Renal pelvis (tissue), 12 donors: ENCODE measurements at places on chromosomes 13 and 19.

- DNase-seq = no peak
Measured at GRCh38 chr19:42121656-42122069, 10.6 kb downstream of the POU2F2 start.

DNA sequence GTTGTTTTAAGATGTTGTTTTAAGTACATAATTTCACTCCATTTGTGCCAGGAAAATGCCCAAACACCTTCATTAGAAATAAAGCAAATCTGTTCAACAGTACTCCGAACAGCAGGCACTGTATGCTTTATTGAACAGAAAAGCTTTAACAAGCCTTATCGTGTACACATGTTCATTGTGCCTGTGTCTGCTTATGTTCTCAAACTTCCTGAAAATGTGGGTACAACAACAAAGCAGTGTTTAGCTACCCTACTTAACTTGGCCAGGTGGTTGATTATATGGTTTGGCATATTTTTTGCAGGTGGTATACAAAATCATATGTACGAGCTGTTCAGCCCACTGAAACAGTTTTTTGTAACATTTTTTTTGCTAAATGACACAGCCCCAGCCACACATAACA, 718.0 kb downstream of the DACH1 start:
- DNase-seq = no peak

GRCh38 chr19:41172297-41173164, 20.5 kb upstream of the CYP2S1 start:
- no peak for DNase-seq

- no peak for DNase-seq
Measured at GRCh38 chr13:32414580-32414979, 13.3 kb downstream of the N4BP2L1 start.

GRCh38 chr19:6516659-6517291, 14.1 kb upstream of the TNFSF9 start:
- DNase-seq = peak; percentile 86

DNA sequence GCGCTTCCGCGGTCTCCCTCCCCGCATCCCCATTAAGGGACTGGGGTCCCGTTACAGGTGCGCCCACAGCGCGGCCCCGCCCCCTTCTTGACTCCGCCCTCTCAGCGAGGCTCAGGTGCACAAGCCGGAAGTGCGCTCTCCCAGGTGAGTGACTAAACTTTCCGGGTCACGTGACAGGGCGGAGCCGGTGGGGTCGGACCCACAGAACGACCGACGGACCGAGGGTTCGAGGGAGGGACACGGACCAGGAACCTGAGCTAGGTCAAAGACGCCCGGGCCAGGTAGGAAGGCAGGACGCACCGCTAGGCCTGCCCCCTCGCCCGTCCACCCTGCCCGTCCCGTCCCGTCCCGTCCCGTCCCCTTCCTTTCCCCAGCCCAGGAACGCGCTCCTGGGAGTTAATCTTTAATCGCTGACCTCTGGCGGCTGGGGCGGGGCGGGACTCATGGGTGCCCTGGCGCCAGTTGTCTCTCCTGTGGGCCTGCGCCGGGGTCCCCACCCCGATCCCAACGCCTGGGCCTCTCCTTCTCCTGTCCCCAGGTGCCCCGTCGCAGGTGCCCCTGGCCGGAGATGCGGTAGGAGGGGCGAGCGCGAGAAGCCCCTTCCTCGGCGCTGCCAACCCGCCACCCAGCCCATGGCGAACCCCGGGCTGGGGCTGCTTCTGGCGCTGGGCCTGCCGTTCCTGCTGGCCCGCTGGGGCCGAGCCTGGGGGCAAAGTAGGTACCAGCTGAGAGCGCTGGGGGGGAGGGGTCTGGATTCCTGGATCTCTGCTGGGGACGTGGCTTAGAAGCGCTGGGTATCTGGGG, at the start of gene CRB3:
Gene CRB3 (plus strand): TSS at position 202 of the 804 bp plus-strand sequence. CDS start 431 bp downstream, at position 633.
- peak; percentile 75 for DNase-seq

- no peak for DNase-seq
Measured at GRCh38 chr19:50042363-50043024, 16.7 kb downstream of the ZNF473 start.

DNA sequence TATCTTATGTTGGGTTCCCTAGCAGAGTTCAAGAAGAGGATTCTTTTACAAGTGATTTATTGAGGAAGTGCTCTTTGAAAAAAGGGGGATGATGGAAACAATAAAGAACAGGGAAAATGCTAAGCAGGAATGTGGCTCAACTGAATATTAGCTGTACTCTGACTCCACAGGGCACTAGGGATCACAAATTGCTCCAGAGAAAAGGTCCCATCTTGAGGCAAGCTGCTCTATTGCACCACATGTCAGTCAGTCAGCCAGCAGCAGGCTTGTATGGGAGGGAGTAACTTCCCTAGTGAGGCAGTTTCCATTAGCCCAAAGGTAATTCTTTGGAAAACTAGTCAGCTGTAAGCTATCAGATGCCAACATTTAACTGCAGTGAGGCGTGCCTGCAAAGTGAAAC, 73.3 kb upstream of the FNDC3A start:
- DNase-seq = no peak

GRCh38 chr13:46389457-46390451, 2.7 kb upstream of the RUBCNL start:
- no peak for DNase-seq

DNA sequence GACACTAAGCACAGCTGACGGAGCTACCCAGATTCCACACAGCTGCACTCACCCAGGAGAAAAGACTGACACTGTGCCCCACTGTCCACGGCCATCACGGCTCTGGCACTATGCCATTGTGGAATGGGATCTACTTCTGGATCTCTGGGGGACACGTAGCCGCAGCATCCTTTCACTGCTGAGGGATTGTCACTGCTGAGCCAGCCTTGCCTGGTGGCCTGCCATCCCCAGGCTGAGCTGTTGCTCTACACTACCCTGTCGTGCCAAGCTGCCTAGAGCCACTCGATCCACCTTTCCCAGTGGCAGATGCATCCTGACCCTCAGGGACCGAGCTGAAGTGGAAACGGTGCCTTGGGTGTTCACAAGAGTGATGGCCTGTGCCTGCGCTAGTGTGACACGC, 5.0 kb upstream of the LILRB5 start:
- no peak for DNase-seq

DNA sequence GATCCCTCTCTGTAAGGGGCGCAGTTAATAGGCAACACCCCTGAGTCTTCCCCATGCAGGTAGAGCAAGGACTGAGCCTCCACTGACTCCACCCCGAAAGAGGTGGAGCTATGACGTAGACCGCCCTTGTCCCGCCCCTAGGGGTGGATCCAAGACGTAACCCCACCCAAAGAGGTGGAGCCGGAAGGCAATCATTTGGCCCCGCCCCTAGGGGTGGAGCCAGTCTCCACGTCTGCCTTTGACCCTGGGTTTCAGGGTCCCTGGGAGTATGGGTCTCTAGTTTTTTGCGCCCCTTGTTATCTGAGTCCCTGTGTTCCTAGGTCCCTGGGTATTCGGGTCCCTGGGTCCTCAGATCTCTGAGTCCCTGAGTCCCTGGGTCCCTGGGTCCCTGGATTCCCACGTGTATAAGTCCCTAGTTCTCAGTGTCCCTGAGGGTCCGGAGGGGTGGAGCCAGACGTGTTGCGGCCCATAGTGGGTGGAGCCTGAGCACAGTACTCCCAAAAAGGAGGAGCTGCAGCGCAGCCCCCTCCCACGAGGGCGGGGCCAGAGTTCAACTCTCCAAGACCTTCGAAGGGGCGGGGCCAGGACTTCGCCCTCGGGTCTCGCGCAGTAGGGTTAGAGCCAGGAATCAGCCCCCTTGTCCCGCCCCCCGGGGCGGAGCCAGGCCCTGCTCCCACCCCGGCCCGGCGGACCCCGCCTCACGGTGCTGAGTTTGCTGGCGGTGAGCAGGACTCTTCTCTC, 5.3 kb downstream of the DENND1C start:
- DNase-seq = peak; percentile 83

GRCh38 chr19:19417628-19418245, 12.3 kb downstream of the GATAD2A start:
- no peak for DNase-seq

GRCh38 chr19:41699231-41699967, 9.0 kb upstream of the CEACAM5 start:
- DNase-seq = no peak

- DNase-seq = no peak
Measured at GRCh38 chr19:31118287-31118955, 230.8 kb downstream of the TSHZ3 start.

GRCh38 chr13:112959206-112959605, 9.8 kb upstream of the MCF2L start:
- DNase-seq = no peak

- DNase-seq = no peak
Measured at GRCh38 chr13:30681843-30682242, 53.5 kb upstream of the ALOX5AP start.

GRCh38 chr13:78370231-78370630, 233.1 kb downstream of the POU4F1 start:
- DNase-seq = no peak

GRCh38 chr13:97021241-97021640, 27.0 kb upstream of the OXGR1 start:
- no peak for DNase-seq

DNA sequence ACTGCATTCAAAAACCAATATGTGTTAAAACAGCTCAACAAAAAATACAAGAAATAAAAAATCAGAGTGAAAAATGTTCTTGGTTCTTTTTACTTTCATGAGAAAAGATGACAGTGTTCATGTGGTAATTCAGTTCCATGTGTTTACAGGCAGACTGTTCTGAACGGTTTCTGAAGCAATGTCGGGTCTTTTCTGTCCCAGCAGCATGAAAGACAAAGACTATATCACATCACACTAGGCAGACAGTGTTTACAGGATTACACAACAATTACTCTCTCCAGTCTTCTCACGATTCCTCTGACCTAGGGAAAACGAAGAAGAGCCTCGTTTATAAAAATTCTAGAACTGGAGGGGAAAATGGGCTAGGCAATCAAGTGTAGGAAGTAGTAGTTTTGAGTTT, 83.4 kb downstream of the UBL3 start:
- no peak for DNase-seq

GRCh38 chr13:86446311-86446710, 647.1 kb upstream of the SLITRK6 start:
- DNase-seq = no peak

DNA sequence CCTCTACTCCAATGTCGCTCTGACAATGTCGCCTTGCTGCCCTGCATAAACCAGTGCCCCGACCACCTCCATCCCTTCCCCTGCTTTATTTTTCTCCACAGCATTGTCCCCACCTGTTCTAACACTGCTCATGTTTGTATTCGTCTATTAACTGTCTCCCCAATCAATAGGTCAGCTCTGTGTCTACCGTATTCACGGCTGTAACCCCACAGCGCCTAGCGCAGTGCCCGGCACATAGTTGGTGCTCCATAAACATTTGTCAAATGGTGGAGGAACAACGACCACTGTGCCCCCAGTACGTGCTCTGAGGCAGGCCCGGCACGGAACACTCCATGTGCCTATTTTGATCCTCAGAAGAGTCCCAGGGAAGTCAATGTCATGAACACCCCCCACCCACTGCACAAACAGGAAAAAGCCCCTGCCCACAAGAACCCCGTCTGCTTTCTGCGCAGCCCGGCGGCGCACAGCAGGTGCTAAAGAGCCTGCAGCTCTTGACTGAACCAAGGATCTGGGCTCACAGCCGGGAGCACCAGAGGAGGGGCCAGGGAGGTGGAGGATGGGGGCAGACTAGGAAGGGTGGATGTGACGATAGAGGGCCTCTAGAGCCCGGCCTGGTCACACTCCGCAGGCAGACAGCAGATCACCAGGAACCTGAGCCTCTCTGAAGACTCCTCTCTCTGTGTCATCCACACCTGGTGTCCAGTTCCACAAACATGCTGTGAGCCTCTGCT, 1.8 kb upstream of the CEACAM16 start:
- no peak for DNase-seq

DNA sequence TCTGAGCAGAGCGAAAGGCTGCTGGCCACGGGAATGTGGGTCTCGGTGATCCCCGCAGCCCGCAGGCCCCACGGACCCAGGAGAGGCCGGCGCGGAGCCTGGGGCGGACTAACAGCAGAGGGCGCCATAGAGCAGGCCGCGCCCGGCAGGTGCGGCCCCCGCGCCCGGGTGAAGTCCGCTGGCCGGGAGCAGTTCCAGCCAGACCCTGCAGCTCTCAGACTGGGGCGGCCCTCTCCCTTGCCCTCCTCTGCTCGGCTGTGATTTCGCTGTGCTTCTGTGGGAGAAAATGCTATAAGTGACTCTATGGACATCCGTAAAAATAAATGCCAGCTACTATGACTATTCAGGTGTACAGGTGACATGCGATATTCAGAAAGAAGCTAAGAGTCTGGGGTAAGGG, 37.7 kb downstream of the GSX1 start:
- peak; percentile 35 for DNase-seq

GRCh38 chr19:51338563-51339312, 3.2 kb downstream of the VSIG10L start:
- DNase-seq = peak; percentile 80

DNA sequence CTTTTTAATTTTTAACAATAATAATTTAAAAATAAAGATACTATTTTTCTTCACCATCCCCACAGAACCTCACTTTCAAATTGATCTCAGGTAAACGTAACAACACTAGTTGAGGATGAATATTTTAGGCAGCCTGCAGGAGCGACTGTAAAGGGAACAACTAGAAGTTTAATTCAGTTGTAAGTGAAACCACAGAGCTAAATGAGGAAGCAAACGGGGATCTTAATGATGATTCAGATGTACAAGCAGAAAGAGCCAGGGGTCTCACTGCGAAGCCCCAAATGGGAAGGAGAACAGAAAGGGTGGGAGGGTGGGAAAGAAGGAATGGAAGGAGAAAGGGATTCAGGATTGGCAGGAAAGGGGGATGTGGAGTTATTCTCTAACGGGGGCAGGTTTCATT, 54.6 kb upstream of the RAP2A start:
- no peak for DNase-seq

DNA sequence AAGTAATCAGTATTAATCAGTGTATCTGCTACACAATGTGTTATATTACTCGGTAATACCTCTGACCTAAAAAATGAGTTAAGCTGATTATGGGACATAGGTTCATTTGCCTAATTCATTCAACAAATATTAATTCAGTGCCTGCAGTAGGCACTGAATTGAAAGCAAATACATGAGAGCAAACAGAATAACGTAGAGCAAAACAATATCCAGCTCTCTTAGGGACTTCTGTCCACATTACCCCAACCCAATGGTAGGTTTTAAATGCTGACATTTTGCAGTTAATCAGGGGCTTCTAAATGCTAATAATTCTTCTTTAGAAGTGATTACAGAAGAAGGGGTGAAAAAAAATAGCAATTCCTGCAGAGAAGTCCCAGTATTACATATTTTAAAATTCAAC, 4.9 kb downstream of the RCBTB2 start:
- no peak for DNase-seq

GRCh38 chr19:4431808-4432674, 25.6 kb downstream of the UBXN6 start:
- DNase-seq = no peak

- DNase-seq = no peak
Measured at GRCh38 chr13:21077788-21078353, 16.5 kb upstream of the LATS2 start.

- DNase-seq = no peak
Measured at GRCh38 chr13:33272531-33273124, 12.9 kb downstream of the STARD13 start.

GRCh38 chr19:751501-752341, 809 bp downstream of the MISP start:
- no peak for DNase-seq
